NT2/D1 (cell line): ENCODE measurements at places on chromosomes 4 and X.

DNA sequence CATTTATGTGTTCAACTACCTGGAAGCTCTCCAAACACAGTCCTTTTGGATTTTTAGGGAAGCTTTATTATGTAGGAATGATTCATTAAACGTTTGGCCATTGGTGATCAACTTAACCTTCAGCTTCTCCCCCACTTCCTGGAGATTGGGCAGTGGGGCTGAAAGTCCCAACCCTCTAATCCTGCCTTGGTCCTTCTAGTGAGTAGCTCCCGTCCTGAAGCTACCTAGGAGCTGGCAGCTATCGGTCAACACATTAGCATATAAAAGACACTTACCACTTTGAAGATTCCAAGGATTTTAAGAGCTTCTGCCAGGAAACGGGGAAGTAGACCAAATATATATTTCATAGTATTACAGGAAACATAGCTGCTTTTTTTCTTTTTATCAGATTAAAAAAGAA lies 69.7 kb downstream of the MCUB start:
- DNase-seq = no peak

DNA sequence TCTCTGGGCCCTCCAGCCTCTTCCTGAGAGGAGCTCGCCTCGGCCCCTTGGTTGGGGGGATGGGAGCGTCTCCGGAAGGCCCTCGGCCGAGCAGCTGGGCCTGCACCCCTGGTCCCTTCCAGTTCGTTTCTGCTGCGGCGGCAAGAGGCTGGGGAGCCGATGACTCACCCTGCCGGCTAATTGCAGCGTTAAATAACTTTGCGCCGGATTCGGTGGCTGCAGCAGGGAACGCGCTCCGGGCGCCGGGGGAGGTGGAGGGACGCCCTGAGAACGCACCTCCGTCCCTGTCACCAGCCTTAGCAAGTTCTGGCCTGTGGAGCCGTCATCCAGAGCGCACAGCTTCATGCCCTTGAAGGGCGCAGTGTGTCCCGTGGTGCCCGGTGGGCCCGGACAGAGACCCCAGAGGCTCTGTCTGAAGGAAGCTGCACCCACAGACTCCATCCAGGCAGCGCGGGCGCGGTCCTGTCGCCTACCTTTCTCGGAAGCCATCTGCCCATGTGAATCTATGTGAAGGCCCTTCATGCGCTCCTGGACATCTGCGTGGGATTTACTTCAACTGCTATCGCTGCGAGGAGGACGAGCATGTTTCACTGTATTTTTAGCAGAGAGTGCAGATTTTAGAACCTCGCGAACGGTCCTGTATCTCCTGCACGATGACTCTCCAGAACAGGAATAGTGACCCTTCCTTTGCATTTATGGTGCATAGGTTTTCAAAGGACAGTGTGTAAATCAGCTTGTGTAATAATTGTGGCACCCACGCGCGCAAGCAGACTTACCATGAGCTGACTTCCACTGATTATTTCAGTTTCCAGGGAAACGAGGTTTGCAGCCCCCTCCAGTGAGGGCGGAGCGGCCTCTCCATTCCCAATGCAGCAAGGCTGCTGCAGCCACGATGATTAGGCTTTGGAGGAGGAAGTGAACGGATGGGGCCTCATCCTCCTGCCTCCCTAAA lies 1.7 kb upstream of the TMEM271 start:
- peak; percentile 63 for DNase-seq

DNA sequence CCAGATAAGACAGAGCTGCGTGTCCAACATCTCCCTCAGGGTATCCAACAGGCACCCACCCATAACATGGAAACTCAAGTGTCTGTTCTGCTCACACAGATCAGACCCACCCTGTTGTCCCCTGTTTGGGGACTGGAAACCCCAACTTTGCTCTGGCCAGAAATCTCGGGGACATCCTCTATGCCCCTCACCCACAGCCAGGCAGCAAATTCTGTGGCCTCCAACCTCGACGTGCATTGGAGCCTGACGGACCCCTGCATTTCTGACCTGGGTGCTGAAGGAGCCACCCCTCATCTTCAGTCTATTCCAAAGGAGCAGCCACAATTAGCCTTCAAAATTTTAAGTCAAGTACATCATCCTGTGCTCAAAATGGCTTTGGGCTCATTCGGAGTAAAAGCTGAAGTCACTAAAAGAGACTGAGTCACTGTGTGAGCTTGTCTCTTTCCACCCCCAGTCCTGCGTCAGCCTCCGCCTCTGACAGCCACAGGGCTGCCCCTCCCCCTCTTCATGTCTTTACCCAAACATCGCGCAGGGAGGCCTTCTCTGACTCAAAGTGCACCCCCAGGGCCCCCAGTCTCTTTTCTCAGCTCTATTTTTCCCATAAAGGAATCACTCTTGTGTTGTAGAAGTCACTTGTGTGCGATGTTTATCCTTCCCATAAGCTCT lies 24.4 kb upstream of the PDE6B start:
- DNase-seq = no peak

DNA sequence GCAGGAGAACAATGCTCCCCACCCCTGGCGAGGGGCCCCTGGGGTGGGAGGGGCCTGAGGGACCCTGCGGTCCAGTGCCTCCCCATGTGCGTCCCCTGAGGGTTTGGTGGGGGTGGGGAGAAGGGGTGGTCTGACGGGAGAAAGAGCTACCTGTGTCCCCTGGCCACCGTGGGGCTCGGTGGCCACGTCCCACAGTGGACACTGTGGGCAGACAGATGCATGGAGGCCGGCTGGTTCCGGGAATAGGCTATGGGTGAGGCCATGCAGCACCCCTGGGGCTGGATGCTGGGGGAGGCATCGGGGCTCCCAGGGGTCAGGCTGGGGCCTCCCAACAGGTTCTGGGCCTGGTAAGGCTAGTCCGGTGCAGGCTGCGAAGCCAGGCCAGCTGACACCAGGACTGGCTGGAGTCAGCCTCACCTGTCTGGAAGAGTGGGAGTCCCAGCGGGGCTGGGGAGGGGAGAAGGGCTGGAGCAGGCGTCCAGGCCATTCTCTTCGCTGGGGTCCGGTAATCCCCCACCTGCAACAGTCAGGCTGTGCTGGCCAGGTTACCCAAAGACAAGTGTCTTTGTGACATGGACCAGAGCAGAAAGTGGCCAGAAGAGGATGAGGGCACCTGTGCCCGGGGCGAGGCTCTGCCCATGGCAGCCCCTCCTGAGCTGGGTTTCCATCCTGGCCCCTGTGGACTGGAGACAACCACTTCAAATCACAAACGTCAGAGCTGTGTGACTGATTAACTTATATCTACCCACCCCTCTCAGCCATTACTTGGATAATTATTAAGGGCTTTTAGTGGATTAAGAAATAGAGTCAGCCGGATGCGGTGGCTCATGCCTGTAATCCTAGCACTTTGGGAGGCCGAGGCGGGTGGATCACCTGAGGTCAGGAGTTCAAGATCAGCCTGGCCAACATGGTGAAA lies 1.4 kb upstream of the FAM53A start:
- no peak for DNase-seq

GRCh38 chr4:138190452-138190858 lies 51.7 kb downstream of the SLC7A11 start:
- no peak for DNase-seq
